Natural killer cell treated with Interleukin-12 subunit alpha and Interleukin-12 subunit beta and Interleukin-15 and Interleukin-18, amount 100 ng/mL, for 72 hours (primary cell): ENCODE measurements at places on chromosomes 6 and 20. TPM values are rescaled to one million over a fixed set of nuclear protein-coding genes. Genes with fewer than 3 reads are reported as not detected.

DNA sequence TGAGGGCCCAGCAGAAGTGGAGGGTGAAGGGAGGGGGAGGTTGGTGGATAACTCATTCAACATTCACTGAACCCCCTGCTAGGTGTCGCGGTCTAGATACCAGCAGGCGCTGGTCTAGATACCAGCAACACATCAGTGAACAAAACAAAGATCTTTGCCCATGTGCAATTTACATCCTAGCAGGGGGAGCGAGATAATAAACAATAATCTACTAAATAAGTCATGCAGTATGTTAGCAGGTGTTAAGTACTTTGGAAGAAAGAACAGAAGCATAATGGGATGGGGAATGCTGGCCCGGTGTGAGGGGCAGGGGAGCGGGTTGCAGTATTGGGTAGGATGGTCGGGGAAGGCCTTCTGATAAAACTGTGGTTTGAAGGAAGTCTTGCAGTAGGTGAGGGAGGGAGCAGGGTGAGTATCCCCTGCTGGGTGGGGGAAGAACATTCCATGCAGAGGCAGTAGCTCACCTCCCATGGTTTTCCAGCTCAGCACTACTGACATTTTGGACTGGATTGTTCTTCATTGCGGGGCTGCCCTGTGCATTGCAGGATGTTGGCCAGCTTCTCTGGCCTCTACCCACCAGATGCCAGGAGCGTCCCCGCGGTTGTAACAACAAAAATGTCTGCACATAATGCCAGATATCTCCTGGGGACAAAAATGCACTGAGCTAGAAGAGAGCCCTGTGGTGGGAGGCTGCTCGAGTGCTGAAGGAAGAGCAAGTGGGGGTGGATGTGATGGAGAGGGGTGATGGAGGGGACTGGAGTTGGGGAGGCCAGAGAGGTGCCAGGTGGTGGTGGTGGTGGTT, 117.3 kb downstream of the TOX2 start:
- H3K4me1 ChIP-seq, result peaks cover 59% of the 10 kb centered on the region
- DNase-seq, result no peak
- no peaks in the 10 kb centered on the region for H3K36me3 ChIP-seq

DNA sequence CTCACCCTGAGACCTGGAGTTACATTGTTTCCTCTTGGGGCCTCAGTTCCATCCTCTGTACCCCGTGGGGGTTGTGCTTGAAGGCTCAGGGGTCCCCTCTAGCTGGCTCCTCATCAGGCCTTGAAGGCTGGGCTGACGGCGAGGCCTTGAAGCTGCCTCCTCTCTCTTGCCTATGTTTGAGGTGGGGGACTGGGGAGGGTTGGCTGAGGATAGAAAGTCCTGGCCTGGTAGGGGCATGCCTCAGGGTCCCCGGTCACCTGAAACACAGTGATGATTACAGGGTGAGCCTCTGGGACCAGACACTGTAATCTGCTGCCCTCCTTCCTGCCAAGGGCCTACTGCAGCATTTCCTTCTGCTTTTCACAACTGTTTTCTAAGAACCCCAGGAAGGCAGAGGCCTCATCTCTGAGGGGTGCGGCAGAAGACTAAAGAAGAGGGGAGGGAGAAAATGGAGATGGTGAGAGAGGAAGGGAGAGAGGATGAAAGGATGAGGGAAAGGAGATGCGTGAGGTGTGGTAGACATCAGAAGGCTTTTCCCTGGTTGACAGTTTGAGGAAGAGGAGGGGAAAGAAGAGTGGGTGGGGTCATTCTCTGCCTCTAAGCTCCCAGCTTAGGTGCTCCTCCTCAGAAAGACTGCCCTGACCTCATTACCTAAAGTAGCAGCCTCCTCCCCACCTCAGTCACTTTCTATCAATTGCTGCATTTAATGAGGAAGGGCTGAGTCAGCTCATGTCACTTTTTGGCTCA, 29.7 kb downstream of the VEGFA start:
- peak overlapping the region; percentile 30 for H3K27ac ChIP-seq
- H3K4me1 ChIP-seq, result peaks cover 9% of the 10 kb centered on the region
- H3K27me3 ChIP-seq, result peaks cover 3% of the 10 kb centered on the region
- H3K36me3 ChIP-seq, result no peaks in the 10 kb centered on the region
- no peak for DNase-seq

GRCh38 chr6:25177500-25178028, 101.6 kb upstream of the CARMIL1 start:
- no peaks in the 10 kb centered on the region for H3K27me3 ChIP-seq
- no peak for DNase-seq
- no peaks in the 10 kb centered on the region for H3K36me3 ChIP-seq
- H3K4me3 ChIP-seq, result no peak overlapping the region
- peaks cover 73% of the 10 kb centered on the region for H3K4me1 ChIP-seq

DNA sequence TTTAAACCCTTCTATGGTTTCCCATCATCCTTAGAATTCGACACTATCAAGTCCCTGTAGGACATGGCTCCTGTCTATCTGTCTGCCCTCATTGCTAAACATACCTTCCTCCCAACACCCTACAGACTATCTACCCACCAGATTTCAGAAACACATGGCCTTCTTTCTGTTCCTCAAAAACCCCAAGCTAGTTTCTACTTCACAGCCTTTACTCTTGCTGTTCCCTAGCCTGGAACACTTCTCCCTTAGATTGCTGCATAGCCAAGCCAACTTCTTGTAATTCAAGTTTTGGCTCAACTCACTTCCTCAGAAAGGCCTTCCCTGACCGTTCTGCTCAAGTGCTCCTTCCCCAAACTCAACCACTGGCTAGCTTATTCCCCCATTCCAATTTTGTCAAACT, 156.2 kb downstream of the BTBD9 start:
- no peaks in the 10 kb centered on the region for H3K4me1 ChIP-seq
- H3K27me3 ChIP-seq, result no peaks in the 10 kb centered on the region
- DNase-seq, result no peak
- no peak overlapping the region for H3K4me3 ChIP-seq
- no peaks in the 10 kb centered on the region for H3K36me3 ChIP-seq
- H3K27ac ChIP-seq, result no peak overlapping the region

- peaks cover 55% of the 10 kb centered on the region for H3K4me1 ChIP-seq
- no peaks in the 10 kb centered on the region for H3K36me3 ChIP-seq
- H3K27me3 ChIP-seq, result no peaks in the 10 kb centered on the region
- no peak for DNase-seq
- peak overlapping the region; percentile 16 for H3K27ac ChIP-seq
Observed at GRCh38 chr6:15280028-15280427, 34.2 kb downstream of the JARID2 start.

The ECT2L gene
- not detected for total RNA-seq

The RBPJL gene
- not detected for total RNA-seq

DNA sequence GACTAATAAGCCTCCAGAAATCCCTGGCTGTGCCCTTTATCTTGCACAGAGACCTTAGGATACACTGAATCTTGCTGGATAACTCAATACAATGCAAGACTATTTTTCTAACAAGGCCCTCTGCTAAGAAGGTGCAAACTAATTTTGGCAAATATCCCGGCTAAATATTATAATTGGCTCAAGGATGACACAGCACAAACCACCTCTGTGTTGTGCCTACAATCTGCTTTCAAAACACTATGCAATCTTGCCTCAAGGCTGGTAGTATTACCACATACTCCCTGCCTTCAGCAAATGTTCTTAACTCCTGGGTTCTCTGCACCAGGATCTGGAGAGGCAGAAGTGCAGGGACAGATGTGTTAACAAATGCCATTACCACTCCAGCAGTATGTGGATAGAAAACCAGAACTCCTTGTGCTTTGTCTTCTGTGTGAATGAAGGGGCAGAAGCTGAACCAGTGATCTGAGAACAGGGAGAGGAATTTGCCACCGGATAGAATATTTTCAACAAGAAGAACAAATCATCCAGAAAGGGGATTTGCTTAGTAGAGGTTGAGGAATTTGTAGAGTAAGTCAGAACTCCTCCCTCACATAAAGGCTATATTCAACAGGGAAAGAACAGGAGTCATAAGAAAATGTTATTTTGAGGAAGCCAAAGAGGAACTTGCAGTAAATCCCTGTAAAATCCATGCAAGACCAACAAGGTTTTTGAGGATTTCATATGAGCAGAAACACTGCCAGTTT, 74.1 kb upstream of the SLC4A11 start:
- peaks cover 4% of the 10 kb centered on the region for H3K36me3 ChIP-seq
- no peaks in the 10 kb centered on the region for H3K27me3 ChIP-seq
- no peak for DNase-seq
- H3K27ac ChIP-seq, result no peak overlapping the region

The MAS1L gene
- total RNA-seq, result not detected

DNA sequence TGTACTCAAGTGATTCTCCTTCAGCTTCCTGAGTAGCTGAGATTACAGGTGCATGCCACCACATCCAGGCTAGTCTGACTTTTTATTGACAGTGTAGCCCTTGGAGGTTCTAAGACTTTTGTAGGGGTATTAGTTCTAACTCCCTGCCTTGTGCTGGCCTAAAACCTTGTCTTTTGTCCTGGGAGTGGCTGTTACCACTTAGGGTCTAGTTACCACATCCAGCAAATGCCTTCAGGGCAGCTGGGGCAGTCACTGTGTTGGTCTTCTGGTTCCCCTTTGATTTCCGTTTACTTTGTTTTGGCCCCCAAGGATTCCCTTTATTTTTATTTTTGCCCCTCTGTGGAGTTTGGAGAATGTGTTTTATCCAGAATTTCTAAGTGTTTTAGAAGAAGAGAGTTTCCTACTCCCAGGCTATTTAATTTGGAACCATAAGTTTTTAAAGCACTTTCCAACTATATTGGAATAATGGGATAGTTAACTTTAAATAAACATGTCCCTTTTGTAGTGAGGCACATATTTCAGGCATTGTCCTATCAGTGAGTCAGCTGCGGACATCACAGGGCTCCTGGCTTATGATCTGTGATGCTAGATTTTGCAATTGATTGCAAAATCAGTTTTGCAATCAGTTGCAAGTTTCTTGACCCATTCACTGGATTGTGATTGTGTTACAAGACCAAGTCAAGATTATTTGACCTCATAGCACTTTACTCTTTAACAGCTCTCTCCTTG, 25.0 kb downstream of the IL22RA2 start:
- H3K36me3 ChIP-seq, result peaks cover 4% of the 10 kb centered on the region
- peak overlapping the region; percentile 16 for H3K27ac ChIP-seq
- peaks cover 14% of the 10 kb centered on the region for H3K4me1 ChIP-seq
- no peak for DNase-seq
- no peak overlapping the region for H3K4me3 ChIP-seq

- H3K4me3 ChIP-seq, result peak overlapping the region; percentile 96
- H3K36me3 ChIP-seq, result no peaks in the 10 kb centered on the region
- H3K4me1 ChIP-seq, result peaks cover 34% of the 10 kb centered on the region
- H3K27me3 ChIP-seq, result no peaks in the 10 kb centered on the region
- no peak overlapping the region for H3K27ac ChIP-seq
Observed at GRCh38 chr6:7591770-7592169, 1.8 kb downstream of the SNRNP48 start.

The EGFL8 gene
- 8.3 TPM for total RNA-seq

DNA sequence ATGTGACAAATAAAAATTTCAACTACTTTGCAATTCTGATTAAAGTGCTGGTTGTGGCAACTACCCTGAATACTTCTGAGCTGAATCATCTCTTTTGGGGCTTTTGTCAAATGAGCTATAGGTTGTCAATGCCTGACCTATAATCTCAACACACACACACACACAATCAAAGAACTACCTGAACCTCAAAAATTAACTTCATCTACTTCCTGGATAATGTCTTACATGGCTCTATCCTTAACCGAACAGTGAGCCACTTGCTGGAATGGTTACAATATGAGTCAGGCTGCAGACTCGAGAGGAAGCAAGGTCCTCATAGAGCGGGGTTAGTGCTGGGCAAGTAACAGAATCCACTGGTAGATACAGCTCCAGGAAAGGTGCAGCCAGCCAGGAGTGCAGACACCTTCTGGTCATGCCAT, 70.6 kb upstream of the DST start:
- no peak for DNase-seq
- H3K27me3 ChIP-seq, result peaks cover 2% of the 10 kb centered on the region
- H3K4me3 ChIP-seq, result no peak overlapping the region

DNA sequence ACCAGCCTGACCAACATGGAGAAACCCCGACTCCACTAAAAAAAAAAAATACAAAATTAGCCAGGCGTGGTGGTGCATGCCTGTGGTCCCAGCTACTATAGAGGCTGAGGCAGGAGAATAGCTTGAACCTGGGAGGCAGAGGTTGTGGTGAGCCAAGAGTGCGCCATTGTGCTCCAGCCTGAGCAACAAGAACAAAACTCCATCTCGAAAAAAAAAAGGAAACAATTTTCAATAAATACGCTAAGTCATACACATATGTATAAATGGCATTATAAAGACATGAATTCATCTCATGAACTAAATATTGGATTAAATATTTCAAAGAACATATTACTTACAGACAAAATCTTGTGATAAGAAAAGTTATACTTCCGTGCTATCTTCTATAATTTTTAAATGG, 2.9 kb downstream of the ARHGAP18 start:
- no peaks in the 10 kb centered on the region for H3K36me3 ChIP-seq
- peaks cover 47% of the 10 kb centered on the region for H3K4me1 ChIP-seq
- DNase-seq, result no peak
- H3K4me3 ChIP-seq, result no peak overlapping the region
- H3K27ac ChIP-seq, result no peak overlapping the region

The TTK gene
- 16.4 TPM for total RNA-seq

DNA sequence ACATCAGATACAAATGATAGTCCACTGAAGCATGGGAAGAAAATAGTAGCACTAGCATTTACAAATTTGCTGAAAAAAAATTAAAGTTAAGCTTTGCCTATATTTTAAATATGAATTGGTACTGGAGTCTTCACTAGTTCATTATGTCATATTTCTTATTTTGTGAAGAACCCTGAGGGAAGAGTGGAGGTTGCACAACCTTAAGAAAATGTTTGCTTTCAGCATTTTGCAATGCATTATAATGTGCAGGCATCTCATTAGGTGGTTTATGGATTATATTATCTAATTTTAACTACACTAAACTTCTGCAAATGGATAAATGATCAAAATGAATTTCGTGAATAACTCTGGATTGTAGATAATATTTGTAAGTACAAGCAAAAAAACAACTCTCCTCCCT, 390.8 kb upstream of the HS3ST5 start:
- H3K27me3 ChIP-seq, result no peaks in the 10 kb centered on the region
- no peak for DNase-seq
- no peak overlapping the region for H3K4me3 ChIP-seq
- H3K27ac ChIP-seq, result no peak overlapping the region

DNA sequence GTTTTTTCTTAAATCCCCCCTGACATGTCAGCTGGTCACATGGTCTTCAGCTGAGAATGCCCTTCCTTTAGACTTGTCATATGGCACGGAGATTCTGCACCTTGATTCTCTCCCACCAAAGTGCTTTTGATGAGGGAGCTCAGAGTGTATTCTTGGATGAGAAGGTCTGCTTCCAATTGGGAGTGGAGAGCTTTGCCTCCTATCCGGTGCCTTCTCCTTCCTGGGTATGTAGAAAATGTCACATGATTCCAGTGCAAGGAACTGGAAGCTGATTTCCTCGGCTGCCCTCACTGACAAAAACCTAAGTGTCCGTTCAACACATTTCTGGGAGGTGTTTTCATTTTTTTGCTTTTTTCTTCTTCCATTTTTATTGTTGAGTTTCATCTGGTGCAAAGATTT, 197.2 kb downstream of the TFAP2C start:
- no peak overlapping the region for H3K27ac ChIP-seq
- no peaks in the 10 kb centered on the region for H3K4me1 ChIP-seq
- no peak for DNase-seq
- peaks cover 21% of the 10 kb centered on the region for H3K27me3 ChIP-seq
